ENCODE measurements at places on chromosomes 13 and 19.

DNA sequence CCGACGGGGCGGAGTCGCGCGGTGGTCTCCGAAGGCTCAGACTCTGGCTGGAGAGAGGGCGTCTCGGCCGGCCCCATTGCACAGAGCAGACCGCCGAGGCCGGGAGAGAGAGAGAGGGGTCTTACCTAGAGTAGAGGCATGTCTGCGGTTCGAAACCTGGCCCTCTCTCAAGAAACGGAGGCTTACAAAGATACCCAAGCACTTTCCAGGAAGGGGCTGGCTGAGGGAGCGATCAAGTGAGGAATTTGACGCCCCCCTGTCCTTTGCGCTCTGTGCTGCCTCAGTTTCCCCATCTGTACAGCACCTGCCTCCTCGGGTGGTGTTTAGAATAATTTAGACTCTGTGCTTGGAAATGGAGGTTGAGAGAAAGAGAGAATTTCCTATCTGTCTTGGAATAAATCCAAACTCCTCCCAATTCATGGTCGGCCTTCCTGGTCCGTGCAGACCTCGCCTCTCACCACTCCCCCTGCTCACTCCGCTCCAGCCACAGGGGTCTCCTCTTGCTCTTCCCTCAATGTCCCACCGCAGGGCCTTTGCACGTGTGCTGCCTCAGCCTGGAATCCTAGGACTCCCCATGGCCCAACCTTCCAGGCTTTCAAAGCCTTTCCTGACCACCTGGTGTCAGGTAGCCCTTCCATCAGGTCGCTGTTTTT, 658 bp upstream of the ISOC2 start:
- no peak for DNase-seq

DNA sequence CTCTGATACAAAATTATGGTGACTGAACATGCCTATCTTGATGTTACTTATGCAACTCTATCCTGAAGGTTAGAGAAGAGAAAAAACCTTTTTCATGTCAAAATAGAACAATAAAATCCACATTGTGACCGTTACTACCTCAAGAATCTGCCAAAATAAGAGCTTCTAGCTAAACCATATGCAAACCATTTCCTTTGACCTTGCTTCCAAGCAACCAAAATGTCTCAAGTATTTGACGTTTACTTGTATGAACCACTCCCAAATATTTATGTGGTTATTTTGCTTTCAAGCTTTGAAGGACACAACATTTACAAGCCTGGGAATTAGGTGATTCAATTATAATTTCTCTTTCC, 13.9 kb downstream of the FOXO1 start:
- DNase-seq: no peak

- no peak for DNase-seq
These were observed 630 bp downstream of the SPPL2B start for GRCh38 chr19:2329149-2329478.

DNA sequence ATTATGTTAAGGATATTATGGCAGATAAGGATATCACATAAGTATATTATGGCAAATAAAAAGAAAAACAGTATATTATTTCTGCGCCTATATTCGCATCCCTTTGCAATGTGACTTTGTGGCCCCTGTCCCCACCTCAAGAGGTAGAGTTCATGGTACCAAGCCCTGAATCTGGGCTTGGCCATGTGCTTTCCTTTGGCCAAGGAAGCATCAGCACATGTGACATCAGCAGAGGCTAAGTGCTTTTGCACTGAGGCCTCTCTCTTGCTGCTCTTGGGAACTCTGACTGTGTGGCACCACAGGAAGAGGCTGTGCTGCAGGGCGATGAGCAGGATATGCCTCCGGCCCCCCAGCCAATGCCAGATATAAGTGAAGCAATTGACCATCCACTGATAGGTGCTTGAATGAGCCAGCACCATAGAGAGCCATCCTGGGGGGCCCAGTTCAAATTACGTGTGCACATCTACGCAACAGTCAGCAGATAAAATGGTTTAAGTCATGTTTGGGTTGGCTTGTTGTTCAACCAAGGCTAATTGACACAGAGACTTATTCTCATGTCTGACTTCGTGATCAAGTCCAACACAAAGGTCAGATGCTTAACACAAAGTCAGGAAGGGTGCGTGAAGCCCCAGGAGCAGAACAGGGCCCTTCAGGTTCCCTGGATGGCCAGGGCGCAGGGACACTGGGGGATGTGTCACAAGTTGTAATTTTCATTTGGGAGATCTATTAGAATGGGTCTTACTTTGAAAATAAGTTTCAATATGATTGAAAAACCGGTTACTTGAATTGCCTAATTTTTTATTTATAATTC, 173.3 kb downstream of the COL4A1 start:
- no peak for DNase-seq

GRCh38 chr13:65112531-65112941, 2117.6 kb downstream of the PCDH9 start:
- DNase-seq: no peak

DNA sequence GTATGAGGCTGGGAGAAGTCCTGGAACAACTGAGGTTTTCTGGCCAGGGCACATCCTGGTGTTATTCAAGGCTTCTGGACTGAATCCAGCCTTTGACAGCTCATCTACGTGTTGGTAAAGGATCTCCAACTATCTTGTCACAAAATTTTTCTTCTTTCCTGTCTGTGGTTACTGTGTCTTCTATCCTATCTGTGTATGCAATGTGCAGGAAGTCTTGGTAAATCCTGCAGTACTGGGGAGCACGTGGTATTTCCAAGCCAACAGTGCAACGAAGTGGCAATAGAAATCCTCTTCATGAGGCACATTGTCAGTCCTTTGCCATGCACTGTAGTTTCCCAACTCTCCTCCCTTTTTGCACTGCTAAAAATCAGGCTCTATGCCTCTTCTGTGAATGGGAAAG, 86.7 kb downstream of the ZNF100 start:
- no peak for DNase-seq

DNA sequence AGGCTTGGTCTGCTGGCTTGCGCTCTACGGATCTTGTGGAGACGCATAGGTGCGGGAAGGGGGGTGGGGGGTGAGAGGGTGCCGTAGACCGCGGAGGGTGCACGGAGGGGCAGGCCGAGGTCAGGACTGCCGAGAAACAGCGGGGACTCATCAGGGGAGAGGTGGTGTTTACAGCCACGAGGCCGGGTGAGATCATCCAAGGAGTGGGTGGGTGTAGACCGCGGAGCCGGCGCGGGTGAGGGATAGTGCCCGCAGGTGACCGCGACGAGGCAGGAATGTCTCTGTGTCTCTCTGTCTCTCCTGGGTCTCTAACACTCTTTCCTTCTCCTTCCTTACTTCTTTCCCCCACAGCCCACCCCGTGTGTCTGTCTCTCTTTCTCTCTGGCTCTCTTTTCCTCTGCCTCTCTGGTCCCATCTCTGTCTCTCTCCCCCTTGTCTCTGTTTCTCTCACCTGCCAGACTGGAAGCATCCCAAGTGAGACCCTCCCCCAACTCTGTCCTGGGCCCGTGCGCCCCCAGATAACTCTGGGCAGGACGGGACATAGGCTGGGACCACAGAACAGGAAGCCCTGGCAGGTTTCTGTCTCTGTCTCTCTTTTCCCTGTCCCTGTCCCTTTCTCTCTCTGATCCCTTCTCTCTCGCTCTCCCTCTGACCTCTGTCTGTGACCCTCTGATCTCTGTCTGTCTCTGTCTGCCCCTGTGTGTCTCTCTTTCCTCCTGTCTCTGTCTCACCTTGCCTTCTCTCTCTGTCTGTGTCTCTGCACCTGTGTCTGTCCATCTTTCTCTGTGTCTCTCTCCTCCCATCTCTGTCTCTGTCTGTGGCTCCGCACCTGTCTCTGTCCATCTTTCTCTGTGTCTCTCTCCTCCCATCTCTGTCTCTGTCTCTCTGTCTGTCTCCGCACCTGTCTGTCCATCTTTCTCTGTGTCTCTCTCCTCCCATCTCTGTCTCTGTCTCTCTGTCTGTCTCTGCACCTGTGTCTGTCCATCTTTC, 1.8 kb upstream of the KLK4 start:
- DNase-seq: no peak

DNA sequence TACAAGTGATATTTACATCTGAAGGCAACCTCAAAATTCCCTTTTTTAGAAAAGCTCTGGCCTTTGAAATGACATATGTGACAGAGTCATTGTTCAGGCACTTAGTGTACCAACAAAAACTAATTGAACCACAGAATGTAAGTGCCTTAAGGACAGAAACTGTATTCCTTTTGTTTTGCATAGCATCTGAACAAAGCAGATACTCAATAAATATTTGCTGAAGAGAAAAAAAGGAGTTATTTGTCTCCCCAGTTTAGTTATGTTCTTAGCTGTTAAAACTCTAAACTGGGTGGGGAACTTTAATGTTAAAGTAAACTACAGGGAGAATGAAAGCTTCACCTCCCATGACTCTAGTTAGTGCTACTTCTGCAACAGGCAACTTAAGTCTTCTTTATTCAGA, 56.8 kb upstream of the KLF5 start:
- DNase-seq: no peak

DNA sequence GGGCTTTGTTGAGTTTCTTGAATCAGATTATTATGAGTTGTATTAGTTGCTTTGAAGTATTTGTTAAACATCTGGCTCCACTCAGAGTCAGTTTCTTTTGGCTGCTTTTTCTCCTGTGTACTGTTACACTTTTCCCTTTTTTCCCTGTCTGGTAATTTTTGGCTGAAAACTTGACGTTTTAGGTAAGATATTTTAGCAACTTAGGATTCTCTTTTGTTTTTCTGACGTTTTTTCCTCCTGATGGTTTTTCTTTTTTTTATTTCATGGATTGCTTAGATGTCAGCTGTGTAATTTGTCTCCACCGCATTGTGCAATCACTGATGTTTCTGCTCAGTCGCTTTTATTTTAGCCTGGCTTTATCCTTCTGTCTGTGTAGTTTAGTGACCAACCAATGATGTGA, 20.7 kb downstream of the RFC3 start:
- DNase-seq: no peak

DNA sequence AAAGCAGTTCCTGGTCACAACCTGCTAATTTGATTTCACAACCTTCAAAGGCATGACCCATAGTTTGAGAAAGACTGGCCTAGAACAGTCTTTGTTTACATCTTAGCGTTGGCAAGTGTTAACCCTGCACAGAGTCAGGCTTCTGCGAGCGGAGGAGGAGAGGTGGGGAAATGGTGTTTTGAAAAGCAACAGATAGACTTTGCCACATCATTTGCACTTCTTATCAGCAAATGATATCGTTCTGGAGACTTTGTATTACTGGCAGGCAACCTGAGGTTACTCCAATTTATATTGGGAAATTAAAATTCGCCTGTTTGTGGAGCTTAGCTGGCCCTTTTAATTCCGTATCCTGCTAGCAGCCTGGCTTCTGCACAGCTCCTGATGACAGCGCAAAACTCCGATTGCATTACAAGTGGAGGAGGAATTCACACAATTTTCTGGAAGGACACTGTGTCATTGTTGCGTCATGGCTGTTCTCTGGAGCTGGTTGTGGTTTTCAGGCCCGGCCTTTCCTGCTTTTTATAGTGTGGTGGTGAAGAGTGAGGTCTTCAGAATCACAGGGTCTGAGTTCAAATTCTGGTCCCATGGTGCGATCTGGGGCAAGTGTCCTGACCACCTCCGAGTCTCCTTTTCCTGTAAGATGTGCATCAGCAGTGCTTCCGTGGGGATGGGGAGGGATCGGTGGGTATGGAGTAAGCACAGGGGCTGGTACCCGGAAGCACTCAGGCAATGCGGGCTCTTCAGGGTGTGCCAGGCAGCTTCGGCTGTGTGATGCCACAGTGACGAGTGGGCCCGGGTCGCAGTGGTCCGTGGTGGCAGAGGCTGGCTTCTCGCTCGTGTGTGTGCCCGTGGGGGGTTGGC, 49.1 kb upstream of the EHD2 start:
- no peak for DNase-seq

DNA sequence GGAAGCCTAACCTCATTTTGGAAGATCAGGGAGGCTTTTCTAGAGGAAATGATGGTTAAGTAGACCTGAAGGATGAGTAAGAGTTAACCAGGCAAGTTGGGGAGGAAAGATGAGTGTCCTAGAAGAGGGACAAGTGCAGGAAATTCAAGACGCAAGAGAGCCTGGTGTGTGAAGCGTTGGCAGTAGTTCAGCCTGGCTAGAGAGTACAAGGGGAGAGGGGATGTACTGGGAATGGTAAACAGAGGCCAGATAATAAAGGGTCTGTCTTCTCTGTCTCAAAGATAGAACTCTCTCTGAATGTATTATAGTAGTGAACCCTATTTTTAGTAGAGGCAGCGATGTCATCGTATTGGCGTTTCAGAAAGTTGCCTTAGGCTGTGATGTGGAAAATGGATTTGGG, 9.7 kb downstream of the DPY19L3 start:
- no peak for DNase-seq

DNA sequence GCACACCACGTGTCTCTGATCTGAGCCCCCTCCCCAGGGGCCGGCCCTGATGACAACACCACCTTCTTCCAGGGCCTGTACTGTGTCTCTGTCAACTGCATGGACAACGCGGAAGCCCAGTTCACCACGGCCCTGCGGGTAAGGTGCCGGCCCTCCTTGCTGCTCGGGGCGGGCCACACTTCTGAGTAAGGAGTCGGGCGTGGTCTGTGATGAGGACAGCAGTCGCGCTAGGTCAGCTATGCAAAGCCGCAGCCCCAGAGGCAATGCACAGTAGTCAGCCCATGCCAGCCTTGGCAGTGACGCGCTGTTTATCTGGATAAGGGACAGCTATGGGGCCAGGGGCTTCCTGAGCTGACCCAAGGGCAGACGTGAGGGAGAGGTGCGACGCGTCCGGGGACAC, 24.6 kb downstream of the MAU2 start:
- DNase-seq: no peak

DNA sequence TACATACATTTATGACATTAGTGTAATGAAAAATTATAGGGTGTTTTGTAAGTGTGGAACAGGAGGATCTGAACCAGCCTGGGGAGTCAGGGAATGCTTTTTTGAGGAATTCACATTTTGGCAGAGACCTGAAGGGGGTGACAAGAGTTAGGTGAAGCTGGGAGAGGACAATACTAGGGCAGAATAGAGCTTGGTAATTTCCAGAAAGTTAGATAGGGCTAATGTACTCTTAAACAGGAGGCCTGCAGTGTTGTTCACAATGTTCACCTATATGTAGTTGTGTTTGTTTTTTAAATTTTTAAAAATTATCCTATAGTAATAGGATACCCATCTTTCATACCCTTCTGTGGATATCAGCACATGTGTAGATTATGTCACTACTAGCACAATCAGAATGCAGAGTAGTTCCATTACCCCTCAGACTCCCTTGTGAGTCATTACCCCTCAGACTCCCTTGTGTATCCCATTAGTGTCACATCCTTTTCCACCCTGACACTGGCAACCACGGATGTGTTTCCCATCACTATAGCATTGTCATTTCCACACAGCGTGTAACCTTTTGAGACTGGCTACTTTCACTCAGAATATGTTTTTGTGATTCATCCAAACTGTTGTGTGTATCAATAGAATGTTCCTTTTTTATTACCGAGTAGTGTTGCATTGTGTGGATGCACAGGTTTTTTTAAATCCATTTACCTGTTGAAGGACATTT, 43.1 kb downstream of the PCCA start:
- no peak for DNase-seq
